ENCODE measurements at places on chromosomes 12 and 14. TPM values are rescaled to one million over a fixed set of nuclear protein-coding genes. Genes with fewer than 3 reads are reported as not detected.

DNA sequence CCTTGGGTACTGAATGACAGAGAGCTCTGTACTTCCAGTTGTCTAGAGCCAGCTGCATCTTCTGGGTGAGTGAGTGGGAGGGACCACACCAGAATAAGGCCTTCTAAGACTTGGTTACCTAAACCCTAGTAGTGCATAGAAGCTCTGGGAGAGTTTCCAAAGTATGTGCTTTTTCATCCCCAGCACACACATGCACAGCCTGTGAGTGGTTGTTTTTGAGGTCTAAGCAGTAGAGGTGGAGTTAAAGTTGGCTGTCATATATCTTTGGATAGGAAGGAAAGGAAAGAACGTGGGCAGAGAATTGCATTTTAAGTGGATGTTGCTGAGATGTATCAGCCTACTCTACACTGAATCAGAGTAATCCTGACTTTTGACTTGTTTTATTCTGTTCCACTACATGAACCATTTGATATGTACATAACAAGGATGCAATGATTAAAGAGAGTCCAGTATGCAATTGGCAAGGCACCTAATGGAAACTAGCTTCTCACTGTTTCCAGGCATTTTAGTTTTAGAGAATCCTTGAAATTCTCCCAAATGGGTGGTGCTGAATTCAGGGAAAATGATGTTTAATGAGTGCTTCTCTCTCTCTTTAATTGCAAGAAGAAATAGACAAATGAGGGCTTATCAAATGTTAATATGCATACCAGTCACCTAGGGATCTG is 51.8 kb upstream of the PRICKLE1 start:
- no peak for DNase-seq

DNA sequence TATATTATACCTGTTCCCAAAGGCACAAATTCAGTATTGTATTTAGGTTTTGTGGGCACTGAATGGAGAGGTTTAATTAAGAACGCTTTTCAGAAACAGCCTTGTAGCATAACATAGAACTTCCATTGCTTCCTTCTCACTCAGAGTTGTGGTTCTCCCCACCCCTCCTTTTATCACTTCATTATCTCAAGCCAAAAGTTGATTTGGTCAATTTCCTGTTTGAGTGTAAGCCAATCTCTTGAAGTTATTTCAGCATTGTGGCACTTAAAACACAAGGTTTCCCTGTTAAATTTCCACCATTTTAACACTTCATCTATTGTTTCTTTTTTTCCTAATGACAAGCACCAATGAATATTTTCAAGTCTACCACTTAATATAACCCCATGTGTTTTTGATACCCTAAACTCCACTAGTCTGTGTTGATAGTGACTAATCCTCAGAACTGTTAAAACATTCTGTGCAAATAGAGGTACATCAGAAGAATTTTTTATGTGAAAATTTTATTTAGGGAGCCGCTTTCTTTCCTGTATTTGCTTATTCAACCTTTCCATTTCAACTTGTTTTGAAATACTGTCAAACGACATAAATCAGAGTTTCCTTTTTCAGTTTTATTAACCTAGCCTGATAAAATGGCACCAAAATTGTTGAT is 340.1 kb downstream of the BCAT1 start:
- no peak for DNase-seq

- no peak for DNase-seq
Observed at GRCh38 chr12:81329085-81329484, 251.2 kb downstream of the ACSS3 start.

- DNase-seq = peak; percentile 64
Observed at GRCh38 chr14:104445086-104445485, 134.5 kb upstream of the C14orf180 start.

DNA sequence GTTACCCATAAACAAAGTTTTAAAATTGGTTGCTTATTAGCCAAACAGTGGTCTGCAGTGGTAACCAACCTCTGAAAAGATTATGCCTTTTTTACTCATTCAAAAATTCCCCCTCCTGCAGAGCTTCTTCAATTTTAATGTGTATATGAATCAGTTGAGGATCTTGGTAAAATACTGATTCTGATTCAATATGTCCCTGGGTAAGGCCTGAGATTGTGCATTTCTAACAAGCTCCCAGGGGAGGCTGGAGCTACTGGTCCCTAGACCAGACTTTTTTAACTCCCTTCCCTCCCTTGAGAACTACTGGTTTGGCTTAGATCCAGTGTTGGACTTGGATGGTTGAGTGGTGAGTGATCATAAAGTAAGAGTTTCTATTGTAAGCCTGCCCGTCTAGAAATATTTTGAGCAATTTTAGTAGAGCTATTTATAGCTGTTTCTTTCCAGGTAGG is 90.2 kb downstream of the FUT8 start:
- DNase-seq = no peak

Gene HOTAIR
- total RNA-seq = not detected

Gene IL26
- total RNA-seq = not detected

Gene CLEC2D
- 9.2 TPM for total RNA-seq

Gene PIWIL1
- not detected for total RNA-seq

Gene AMHR2
- total RNA-seq = not detected

Gene PLD4
- total RNA-seq = 0.06 TPM

Data from mesenteric fat pad (tissue), 1 donor.